ENCODE measurements at places on chromosomes 7 and 10.

GRCh38 chr10:79045566-79046175 lies 23.1 kb upstream of the ZMIZ1 start:
- no peak for DNase-seq

DNA sequence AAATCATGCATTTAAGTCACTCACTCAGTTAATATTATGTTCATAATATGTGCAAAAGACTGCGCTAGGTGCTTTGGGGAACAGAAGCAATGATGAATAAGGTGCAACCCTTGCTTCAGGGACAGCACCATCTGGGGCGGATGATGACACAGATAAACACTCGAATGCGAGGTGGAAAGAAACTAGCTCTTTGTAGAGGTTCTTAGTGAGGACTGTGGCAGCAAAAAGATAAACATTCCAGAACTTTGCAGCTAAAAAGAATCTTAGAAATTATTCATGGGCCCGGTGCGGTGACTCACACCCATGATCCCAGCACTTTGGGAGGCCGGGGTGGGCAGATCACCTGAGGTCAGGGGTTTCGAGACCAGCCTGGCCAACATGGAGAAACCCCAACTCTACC lies 29.8 kb upstream of the CHST15 start:
- no peak for DNase-seq

GRCh38 chr10:85647741-85648140 lies 718.9 kb downstream of the GRID1 start:
- DNase-seq: no peak

GRCh38 chr7:74452748-74453321 lies 871 bp upstream of the GTF2IRD1 start:
- DNase-seq: no peak

- no peak for DNase-seq
Measured at GRCh38 chr10:18735711-18736110, 76.5 kb downstream of the ARL5B start.

DNA sequence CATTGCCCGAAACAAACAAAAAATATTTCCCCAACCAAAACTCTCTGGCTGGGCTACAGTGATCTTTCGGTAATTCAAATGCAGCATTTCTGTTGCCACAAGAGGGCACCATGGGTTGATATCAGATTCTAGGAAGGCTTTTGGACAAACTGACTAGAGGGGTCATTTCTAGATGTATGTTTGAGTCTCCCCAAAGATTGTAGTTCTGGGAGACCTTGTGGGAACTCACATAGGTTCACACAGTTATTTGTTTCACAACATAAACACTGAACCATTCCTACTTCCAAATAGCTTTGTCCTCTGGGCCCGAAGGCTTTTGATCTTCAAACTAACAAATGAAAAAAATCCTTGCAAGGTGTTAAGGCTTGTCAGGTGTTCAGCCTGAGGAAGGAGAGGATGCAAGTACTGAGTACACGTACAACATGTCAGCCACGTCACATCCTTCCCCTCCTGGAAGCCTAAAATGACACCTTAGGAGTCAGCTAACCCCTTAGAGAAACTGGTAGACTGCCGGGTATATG lies 37.0 kb upstream of the IL15RA start:
- DNase-seq: peak; percentile 77

DNA sequence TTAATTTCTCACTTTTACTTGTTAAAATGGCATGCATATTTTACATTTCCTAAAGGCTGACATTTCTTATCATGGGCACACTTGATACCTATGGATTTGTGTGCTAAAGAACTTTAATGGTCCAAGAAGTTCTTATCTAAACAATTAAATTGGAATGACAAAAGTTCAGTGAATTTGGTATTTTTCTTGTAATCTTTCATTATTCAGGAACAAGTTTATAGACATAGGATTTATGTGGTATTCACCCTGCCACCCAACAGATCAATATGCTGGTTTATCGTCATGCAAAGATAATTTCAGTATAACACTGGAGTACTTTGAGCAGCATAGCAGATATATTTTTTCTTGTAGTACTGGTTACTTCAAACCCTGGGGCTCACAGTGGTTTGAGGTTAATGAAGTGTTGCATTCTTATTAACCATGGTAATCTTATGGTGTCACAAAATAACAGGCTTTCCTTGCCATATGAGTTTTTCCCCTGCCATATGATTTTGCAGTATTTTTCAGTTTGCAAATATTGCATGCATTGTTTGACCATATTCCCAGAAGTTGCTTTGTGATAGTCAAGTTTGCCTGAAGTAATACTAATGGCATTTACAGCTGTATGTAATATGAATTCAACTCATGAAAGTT lies 148.8 kb downstream of the PPP1R9A start:
- DNase-seq: no peak
